LNCaP clone FGC (cell line): ENCODE measurements at places on chromosomes 6 and 20.

DNA sequence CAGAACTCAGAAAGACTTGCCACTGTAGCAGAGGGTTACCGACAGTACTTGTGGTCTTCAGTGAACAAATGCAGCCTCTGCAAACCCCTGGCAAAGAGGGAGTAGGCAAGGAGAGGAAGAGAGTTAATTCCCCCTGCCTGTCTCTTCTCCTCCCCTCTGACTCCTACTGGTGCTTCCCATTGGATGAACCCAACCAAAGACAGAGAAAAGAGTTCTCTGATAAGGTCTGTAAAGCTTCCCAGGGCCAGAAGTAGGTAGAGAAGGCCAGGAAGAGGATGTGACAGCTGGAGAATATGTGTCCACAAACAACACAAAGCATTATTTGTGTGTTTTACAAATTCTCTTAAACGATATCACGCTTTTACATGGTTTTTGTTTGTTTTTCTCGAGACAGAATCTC, 72.8 kb upstream of the SHLD1 start:
- DNase-seq = no peak

DNA sequence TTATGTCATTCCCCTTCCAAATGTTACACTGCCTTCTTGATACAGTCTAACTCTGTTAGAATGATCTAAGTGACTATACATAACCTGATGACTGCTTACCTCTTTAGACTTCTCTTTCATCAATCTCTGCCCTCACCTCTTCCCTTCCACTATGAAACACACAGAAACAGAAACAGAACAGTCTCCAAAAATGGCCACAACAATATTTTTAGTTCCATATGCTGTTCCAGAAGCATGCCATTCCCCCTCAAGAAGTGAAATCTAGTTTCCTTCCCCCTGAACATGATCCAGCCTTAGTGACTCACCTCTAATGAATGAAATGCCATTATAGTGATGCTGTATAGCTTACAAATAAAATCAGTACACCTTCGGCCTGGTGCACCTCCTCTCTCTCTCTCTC, 229.3 kb upstream of the TENT5A start:
- DNase-seq = no peak

DNA sequence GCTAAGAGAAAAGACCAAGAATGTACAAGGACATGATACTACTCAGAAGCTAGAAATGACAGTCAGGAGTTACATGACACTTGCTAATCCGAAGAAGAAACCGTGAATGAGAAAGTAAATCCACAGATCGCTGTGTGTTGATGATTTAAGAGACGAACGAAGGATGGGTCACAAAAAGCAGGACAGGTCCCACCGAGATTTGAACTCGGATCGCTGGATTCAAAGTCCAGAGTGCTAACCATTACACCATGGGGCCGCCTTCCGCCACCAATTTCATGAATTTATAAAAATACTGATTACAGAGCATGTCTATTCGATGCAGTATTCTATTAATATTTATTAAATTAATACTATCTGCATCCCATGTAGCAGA, 54.0 kb upstream of the BTN3A2 start:
- no peak for DNase-seq

DNA sequence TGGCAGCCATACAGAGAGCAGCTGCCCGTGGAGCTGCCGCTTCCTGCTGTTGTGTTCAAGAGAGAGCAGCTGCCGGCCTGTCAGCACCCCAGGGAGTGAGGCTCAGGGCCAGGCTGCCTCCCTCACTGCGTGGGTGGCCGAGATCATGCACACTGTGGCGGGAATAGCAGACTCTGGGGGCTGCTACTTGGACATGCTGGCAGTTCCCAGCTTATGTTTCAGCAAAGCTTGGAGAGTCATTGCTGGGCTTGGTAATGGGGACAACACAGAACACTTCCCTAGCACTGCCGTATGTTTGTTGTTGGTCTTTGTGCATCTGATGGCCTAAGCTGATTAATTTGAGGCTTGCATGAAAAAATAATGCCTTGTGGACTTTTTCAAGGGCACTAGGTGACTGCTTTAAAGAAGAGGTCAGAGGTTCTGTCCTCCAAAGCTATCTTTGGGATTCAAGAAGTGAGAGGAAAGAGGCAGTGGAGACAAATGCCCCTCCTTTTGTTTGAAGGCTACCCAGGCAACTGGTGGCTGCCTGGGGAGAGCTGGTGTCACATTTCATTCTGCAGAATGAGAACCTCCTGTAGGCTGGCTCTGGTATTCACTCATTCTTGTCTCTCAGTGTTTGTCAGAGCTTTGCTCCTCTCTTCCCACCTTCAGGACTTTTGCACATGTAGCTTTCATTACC, 18.8 kb downstream of the MRAP2 start:
- DNase-seq = no peak

GRCh38 chr6:45808917-45809316, 206.7 kb downstream of the CLIC5 start:
- DNase-seq = no peak

- peak; percentile 42 for DNase-seq
Observed at GRCh38 chr6:25202504-25202903, 76.7 kb upstream of the CARMIL1 start.

GRCh38 chr6:31042806-31043205, 32.5 kb downstream of the MUC22 start:
- DNase-seq = peak; percentile 33

DNA sequence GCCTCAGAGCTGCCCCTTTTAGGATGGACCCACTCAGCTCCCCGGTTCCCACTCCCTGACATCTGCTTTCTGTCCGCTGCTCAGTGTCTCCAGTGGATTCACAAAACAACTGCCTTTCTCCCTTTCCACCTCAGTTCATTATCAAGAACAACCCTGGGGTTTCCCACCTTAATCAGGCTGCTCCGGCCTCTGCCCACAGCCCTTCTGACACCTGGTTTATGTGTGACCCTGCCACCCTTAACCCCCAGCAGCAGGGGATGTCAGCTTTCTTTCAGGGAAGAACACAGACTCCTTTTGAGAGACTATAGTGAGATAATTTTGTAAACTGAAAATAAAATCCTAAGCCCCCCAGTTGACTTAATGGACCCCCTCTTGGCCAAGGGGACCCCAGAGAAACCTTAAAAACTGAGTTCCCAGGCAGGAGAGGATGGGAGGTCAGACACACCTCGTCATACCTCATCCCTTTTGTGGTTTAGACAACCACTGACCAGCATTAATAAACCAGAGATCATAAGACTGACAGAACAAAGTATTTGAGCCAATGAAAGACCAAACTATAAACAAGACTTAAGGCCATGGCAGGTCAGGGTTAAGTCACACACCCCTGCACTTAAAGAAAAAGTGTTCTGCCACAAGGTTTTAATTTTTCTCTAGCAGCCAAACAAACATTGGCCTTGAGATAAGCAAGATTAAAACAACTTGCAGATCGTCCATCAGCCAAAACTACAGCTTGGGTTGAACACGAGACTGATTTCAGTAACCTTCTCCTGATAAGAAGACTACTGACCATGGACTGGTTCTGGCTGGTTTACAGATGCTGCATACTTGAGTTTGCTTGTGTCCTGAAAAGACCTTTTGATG, 42.4 kb upstream of the DDR1 start:
- DNase-seq = no peak

DNA sequence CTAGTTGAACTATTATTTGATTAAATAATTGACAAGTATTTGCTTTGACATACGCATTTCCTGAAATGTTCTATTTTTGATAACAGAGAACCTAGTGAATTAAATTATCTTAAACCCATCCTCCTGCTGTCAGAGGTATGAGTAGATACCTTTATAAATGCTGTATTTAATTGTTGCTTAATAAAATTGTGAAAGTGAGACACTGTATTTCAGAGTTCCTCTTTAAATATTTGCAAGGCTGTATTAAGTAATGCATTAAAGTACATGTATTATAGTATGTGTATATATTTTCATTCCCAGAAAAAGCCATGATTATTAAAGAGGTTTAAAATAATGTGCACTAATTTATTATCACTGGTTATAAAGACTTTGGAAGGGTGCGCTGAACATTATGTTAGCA, 483.8 kb downstream of the TFAP2B start:
- no peak for DNase-seq

DNA sequence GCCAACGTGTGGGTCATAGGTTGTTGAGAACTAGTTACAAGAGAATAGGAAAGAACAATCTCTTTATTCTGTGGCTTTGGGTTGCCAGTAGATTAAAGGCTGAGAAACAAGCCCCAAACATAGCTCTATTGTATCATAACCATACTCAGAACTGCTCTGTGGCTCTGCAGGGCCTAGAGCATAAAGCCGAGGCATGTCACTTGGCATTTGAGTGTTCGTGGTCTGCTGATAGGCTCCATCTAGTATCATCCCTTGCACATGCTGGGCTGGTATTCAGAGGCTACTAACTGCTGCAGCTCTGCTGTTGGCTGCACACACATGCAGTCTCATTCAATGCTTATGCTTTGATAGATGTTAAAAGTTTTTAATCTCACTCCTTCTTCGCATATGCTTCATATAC, 157.9 kb downstream of the OGFRL1 start:
- no peak for DNase-seq

DNA sequence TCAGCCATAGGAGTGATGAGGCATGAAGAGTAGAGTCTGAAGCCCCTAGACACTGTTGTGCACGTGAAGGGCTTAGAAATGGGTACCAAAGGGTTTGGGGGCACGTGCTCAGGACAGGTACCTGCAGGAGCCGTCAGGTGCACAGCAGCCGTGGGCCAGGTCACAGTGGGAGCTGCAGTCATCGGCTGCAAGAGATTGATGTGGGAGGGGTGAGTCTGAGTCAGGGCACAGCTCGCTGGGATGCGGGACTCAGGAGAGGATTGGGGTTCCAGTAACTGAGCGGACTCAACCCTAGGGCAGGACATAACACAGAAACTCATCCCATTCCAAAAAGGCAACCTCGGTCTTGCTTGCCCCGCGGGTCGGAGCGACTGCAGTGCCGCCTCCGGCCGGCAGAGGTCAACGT, 1.1 kb downstream of the DLK2 start:
- DNase-seq = no peak

DNA sequence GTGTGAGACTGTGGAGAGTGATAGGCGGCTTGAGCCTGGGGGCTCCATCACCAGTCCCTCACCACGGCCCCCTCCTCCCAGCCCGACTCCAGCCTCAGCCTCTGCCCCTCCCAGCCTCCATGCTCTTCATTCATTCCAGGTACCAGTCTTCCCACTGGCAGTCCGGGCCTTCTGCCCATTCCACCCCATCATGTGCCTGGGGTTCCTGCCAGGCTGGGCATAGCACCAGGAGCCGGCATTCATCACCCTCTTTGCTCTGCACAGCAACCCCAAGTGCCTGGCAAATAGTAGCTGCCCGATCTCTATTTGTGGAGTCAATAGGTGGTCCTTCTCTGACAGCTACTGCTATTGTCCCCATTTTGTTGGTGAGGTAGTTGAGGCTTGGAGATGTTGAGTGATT, 39.6 kb upstream of the GTSF1L start:
- DNase-seq = peak; percentile 14

GRCh38 chr6:25863360-25863759, 10.7 kb downstream of the SLC17A3 start:
- DNase-seq = peak; percentile 64

DNA sequence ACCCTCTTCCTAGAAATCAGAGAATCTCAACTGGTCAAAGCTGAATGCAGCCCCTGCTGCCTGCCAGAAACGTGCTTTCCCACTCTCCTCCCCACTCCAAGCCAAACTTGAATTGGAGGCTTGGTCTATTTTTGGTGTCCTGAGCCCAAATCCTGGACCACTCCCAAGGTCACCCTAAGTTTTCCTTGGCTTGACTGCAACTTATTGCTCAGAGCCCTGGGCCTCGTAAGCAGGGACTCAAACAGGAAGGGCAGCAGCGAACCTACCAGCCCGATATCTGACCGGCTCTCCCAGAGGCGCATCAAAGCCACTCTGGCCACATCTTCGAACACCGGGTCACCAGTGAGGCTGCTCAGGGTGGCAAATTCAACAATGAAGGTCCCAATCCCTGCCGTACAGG, 12.7 kb downstream of the EDEM2 start:
- DNase-seq = no peak

- DNase-seq = no peak
Observed at GRCh38 chr6:72657407-72658197, 35.7 kb downstream of the KCNQ5 start.

- no peak for DNase-seq
Observed at GRCh38 chr6:107056796-107057195, 28.8 kb downstream of the MTRES1 start.

DNA sequence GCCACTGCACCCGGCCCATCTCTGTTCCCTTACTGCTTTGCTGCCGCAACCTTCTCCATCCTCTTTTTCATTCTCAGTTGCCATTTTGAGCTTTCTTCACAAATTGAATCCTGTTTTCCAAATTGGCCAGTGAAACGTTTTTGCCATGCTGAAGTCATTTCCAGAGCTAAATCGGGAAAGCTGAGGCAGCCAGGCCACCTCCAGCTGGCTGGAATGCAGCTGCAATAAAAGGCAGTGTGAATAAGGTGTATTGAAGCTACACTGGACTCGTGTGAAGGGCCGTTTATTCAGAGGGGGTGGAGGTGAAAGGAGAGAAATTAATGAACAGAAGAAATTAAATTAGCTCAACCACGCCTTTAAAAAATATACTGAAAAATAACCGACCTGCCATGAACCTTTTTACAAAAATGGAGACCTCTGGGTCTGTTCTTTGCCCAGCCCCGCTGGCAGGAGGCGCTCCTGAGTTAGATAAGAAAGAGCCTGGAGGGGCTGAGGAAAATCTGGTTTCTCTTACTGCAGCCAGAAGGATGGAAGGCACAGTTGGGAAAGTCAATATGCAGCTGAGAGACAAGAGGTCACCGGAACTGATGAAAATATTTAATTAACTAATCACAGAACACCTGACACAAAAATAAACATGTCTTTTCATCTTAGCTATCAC, 283.9 kb downstream of the FOXC1 start:
- no peak for DNase-seq

- no peak for DNase-seq
Observed at GRCh38 chr6:35041086-35041861, 99.9 kb downstream of the TCP11 start.

DNA sequence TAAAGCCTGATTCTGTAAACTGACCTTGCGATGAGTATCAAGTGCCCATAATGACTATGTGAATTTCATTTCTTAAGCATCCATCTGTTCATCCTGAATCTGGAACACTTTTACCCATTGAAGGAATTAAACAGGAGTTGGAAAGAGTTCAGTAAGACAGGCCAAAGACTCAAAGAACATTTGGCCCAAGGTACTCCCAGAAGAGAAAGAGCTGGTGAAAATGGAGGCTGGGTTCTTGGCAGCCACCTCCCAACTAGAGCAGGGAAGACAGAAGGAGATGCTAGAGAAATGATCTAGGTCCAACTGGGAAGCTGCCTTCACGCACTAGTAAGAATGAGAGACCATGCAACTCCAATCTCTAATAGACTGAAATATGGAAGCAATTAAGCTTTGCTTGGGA, 290.8 kb upstream of the RNF24 start:
- DNase-seq = no peak
